Globus pallidus (tissue), 1 donor: ENCODE measurements at places on chromosomes 2 and 18.

DNA sequence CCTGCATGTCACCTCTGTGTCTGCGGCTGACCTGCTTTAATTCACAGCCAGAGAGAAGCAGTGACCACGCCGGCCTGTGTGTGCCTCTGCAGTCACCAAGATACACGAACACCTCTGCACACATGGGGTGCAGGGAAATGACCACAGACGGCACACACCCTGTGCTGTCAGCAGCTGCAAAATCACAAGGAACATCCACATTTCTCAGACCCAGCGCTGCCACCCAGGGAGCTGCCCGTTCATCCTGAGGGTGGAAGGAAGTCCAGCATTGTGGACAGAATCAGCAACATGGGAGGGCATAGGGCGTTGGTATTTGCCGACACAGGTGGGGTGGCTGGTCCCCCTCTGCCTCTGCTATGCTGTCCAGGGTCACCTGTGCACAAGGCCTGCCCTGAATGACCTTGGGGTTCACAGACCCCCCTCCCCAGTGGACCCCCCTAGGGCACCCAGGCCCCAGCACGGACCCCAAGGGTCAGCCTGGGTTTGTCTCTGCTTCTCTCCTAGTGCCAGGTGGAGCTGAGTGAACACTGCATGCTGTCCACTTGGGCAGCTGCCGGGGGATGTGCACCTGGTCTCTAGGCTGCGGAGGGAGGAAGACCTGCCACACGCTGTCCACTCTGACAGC lies 107.4 kb downstream of the PXDN start:
- no peak for DNase-seq

- DNase-seq = peak; percentile 28
Observed at GRCh38 chr18:36297417-36298125, at the start of gene FHOD3. FHOD3 (plus strand) TSS chr18:36297713; CDS start chr18:36297836, 123 bp downstream.

- no peak for DNase-seq
Observed at GRCh38 chr2:46116553-46116991, 180.6 kb upstream of the EPAS1 start.

DNA sequence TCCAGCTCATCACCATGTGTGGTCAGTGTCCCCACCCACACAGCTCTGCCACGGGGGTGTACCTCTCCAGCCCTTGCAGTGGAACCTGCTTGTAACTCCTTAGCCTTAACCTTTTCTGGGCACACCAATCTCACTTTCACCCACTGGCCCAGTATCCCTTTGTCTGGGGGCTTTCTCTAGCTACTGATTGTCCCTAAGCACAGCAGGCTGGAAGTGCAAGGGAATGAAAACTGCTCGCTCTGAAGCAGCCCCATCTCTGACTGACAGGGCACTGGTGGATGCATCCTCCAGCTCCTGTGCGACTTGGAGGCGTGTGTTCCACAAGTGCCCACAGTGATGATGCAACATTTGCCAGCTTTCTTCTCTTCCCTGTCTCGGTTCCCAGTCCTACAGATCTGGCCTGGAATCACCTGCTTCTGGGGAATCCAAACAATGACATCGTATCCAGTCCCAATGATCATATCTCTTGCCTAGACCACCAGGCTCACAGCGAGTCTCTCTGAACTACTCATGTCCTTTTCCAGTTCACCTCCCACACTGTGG lies 33.6 kb downstream of the SCTR start:
- no peak for DNase-seq

DNA sequence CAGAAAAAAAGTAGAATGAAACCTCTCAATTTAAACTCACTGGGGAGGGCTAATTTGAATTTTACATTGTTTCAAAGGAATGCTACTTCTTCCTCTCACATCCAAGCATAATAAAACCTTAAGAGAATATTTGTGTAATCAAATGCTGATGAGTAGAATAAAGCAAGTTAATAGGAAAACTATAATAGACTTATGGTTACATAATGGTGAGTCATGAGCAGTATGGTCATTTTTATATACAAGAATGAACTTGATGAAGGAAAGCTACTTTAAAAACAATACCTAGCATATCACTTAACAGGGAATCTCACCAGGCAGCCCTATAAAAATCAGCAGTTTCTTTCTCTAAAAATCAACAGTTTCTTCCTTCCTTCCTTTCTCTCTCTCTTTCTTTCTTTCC lies 80.3 kb downstream of the VSNL1 start:
- no peak for DNase-seq

DNA sequence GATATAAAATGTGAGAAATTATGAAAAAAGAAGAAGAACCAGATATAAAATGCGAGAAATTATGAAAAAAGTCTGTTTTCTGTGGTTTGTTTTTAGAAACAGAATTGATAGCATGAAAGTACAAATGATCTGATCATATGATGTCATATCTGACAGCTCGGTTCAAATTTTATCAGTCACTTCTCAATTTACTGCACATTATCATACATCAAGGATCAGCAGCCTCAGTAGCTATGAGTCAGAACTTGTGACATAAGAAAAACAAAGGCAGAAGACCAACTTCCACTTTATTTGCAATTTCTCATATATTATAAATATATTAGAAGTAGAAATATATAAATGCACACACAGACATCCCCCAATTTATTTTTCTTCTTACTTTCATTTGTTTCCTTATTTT lies 634.0 kb downstream of the LRP1B start:
- DNase-seq = no peak

DNA sequence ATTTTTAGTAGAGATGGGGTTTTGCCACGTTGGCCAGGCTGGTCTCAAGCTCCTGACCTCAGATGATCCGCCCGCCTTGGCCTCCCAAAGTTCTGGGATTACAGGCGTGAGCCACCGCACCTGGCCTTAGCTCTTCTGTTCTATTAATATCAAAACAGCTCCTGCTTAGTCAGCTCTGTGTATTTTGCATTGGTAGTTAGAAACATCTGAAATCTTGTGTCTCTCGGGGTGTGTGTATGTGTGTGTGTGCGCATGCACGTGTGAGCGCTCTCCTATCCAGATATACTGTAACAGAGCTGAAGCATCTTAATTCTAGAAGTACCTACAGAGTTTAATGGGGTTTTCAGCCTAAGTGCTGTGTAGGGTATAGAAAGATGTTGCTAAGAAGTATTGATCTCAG lies 33.7 kb downstream of the SETBP1 start:
- DNase-seq = no peak

- DNase-seq = no peak
Observed at GRCh38 chr18:60145776-60146175, 226.8 kb downstream of the MC4R start.

GRCh38 chr2:27734305-27734704 lies 37.2 kb upstream of the MRPL33 start:
- no peak for DNase-seq

DNA sequence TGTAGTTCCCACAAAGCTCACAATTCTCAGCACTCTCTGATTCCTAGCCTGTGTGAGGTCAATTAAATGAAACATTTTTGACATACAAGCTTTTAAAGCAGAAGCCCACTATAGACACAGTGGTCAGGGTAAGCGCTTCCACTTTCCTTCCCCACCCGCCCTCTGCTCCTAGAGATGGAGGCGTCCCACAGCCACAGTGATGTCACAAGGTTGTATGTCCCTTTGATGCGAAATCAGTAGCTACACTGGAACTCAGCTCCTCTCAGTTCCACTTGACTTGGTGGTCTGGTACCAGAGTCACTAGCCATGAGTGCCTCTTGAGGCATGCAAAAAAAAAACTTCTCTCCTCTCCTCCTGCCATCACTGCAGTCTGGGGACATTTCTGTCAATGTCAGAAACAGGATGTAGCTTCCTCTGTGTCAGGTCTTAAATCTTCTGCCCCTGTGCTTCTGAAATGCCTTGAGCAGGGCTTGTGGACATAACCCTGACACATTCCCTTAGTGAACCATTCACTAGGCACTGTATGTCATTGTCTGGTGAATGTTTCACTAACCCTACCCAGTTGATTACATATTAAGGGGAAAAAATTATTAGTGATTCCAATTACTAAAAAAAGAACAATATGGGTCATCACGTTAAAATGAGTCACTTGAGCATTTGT lies 7.8 kb downstream of the SULT1C4 start:
- no peak for DNase-seq

DNA sequence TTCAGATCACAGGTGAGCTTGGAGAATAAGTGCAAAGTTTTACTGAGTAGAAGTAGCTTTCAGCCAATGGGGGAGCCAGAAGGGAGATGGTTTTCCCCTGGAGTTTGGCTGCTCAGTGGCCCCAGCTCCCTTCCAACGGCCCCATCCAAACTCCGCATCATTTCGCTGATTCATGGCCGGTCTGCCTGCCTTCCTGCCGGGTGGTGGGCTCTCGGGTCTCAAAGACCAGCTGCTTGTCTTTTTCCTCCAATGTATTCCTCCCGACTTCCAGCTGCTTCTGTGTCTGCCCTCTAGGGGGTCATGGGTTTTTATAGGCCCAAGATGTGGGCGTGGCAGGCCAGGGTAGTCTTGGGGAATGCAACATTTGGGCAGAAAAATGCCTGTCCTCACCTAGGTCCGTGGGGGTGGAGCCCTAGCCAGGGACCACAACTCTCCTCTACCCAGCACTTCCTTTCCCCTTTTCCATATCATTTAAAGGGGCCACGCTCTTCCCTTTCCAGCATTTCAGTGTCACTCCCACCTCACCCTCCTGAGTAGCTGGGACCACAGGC lies 73.5 kb downstream of the MEX3C start:
- no peak for DNase-seq

DNA sequence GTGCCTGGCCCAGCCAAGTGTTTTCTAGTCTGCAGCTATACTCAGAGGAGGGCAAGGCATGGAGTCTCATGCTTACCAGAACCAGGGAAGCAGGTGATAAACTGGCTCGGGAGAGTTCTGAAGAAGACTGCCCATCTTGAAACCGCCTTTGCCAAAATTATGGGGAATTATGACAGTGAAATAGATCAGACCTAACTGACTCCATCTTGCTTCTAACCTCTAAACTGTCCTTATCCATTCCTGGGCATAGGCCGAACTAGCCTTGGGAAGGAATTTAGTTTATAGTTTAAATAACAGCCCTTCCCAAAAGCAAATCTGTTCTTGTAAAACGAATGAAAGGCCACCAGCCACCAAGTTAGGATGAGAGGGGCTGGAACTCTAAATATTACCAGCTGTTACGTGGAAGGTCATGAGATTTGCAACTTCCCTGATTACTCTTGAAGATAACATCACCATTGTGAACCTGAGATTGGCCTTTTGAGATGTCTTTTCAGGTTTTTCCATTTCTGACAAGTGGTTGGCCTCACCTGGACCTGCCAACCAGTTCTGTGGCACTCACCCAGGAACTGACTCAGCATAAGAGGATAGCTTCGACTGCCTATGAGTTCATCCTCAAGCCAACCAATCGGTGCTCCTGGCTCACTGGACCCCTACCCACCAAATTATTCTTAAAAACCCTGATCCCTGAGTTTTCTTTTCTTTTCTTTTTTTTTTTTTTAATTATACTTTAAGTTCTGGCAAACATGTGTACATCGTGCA lies 23.4 kb downstream of the CHCHD5 start:
- DNase-seq = no peak

GRCh38 chr18:22528291-22528690 lies 110.6 kb upstream of the CTAGE1 start:
- DNase-seq = no peak

DNA sequence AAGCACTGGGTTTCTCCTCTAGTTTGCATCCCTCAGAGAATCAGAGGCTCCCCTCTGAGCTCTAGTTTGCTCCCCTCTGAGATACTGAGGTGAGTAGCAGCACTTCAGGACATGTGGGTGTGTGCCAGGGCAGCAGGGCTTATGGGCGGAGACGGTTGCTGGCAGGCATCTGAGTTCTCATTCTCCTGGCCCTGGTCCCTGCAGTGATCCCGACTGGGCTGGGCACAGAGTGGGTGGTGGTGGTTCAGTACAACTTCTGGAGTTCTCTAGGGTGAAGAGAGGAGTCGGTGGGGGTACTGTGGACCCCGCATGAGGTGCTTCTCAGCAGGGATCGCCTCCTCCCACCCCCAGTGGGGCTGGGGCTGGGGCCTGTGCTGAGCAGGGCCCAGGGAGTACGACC lies 47.9 kb downstream of the BOLA3 start:
- DNase-seq = no peak

- no peak for DNase-seq
Observed at GRCh38 chr2:60634438-60634837, 81.0 kb upstream of the BCL11A start.

GRCh38 chr2:130341562-130342019 lies 1.1 kb upstream of the IMP4 start:
- no peak for DNase-seq

DNA sequence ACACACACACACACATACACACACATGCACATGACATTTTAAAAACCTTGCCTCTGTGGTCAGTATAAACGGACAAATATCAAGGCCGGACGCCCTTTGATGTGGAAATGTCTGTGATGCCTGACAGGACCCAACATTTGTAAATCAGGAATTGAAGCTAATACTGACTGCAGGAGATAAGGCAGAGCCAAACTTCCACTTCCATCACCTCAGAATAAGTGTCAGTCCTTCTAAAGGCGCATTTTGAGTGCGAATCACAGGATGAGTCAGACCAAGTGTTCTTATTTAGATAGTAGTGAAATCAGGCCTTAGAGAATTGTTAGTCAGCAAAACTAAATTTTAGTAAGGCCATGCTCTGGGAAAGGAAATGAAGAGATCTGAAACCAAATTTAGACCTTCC lies 211.7 kb upstream of the LRATD1 start:
- no peak for DNase-seq

GRCh38 chr18:23970161-23971096 lies 44.1 kb upstream of the TTC39C start:
- no peak for DNase-seq

DNA sequence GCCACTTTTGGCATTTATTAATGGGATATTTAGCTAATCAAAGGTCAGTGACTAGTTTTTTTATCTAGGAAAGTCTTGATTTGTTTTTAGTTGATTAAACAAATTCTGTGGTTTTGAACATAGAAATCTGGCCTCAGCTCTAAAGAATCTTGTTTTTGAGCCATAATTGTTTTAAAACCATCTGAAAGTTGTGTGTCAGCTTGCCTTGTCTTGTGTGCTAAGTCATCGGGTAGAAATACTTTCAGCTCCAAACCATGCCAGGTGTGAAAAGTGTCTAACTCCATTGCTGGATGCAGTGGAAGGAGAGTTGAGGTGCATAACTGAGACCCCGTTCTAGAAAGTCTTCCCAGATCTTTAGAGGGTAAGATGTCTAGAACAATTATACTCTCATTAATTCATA lies 22.7 kb downstream of the FARP2 start:
- DNase-seq = no peak

DNA sequence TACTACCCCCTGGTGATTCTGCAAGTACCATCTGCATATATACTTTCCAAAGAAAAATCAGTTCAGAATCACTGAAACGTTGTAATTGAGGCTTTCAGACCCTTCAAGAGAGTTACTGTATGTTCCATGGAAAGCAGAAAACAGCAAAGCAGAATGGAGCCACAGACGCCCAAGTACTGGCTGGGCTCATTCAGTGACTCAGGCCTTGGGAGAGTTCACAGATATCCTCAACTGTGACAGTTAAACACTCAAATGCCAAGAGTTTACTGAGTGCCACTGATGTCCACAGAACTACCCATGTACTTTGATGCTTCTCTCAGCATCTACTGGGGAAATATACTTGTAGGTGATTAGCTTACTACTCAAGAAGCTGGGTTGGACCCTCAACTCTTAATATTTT lies 303.4 kb downstream of the TCF4 start:
- no peak for DNase-seq

GRCh38 chr18:21490748-21491147 lies 109.8 kb downstream of the ESCO1 start:
- DNase-seq = no peak
